CD4-positive, alpha-beta T cell treated with Interleukin-4 for 1 hour (primary cell): ENCODE measurements at places on chromosomes 7 and 10.

- DNase-seq, result no peak
These were observed 235.3 kb upstream of the MKI67 start for GRCh38 chr10:128361487-128361886.

DNA sequence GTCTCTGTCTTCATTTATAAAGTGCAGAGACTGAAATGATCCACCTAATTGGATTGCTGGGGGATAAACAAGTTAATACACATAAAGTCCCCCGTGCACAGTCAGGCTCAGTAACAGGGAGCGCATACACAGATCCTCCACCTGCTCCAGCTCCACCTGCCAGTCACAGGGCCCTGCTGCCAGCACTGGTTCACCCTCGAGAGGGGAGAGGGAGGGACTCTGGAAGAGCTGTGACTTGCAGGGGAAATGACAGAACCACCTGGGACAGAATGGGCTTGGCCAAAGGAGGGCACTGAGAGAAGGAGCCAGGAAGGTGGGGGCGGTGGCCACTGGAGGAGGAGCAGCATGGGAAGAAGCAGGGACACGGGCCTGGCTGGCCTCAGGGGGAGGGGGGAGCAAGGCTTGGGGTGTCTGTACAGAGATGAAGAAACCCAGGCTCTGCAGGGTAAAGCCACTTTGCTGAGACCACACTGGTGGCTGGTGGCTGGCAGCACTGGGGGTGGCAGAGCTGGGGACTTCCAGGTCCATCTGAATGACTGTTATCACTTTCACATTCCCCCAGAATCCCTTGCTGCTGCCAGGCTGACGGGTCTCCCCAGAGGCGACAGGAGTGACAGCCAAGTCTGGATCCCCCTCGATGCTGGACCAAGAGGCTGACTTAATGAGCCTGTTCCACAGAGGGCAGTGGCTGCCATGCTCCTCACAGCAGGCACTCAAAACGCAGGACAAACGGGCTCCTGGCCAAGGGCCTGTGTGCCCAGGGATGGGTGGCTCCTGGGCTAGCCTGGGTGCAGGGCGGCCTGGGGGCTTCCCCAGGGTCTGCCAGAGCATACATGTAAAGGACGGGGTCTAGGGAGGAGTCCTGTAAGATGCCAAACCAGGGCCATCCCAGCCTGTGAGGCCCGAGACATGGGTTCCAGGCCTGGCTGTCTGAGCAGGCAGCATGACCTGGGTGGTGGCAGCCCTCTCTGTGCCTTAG, 151.1 kb downstream of the SH3PXD2A start:
- DNase-seq, result no peak

- no peak for DNase-seq
These were observed 399.8 kb downstream of the HTR7 start for GRCh38 chr10:90458054-90458453.

GRCh38 chr10:93067443-93068365, 6.0 kb upstream of the CYP26A1 start:
- no peak for DNase-seq

GRCh38 chr7:76179686-76180085, 22.0 kb upstream of the SRRM3 start:
- DNase-seq, result no peak

DNA sequence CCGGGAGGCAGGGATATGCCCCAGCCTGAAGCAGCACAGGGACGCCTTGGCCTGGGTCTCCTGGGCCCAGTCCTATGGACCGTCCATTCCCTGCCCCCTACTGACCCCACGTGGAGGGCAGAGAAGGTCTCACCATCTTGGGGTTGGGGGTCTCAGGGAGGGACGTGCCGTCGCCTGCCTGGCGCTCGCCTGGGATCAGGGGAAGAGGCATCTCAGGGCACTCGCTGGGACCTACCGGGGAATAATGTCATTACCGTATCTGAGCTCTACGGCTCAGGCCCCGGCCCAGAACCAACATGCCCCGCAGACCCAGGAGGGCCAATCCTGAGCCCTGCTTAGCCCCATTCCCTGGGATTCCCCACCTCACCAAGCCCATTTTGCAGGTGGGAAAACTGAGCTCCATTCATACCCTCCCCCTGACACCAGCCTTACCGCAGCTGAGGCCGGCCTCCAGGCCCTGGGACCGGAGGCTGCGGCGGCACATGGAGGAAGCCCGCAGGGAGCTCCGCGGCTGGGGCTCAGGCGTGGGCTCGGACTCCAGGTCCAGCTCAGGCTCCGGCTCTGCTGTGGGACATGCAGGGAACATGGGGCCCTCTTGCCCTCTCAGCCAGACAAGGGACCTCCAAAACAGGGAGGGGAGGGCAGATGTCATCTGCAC, 40.7 kb downstream of the GRID2IP start:
- no peak for DNase-seq

GRCh38 chr7:104275900-104276299, 52.5 kb upstream of the LHFPL3 start:
- no peak for DNase-seq

DNA sequence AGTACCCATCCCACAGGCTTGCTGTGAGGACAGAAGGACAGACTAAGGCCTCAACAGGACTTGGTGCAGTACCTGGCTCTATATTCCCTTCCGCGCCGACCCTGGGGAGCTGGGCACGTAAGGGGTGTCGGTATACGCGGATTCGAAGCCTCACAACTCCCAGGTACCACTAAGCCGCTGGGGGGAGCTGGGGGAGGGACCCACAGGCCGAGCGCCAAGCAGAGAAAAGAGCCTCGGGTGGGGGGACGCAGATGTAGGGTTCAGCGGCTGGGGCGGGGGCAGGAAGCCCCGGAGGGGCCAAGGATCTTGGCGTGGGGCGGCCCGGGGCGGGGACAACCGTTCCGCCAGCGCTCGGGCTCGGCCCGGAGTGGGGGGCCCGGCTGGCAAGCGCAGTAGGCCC, 126.4 kb upstream of the ZNF746 start:
- peak; percentile 43 for DNase-seq

GRCh38 chr10:94038024-94038423, 44.3 kb downstream of the PLCE1 start:
- no peak for DNase-seq
